ENCODE measurements at places on chromosomes 11 and 22.

DNA sequence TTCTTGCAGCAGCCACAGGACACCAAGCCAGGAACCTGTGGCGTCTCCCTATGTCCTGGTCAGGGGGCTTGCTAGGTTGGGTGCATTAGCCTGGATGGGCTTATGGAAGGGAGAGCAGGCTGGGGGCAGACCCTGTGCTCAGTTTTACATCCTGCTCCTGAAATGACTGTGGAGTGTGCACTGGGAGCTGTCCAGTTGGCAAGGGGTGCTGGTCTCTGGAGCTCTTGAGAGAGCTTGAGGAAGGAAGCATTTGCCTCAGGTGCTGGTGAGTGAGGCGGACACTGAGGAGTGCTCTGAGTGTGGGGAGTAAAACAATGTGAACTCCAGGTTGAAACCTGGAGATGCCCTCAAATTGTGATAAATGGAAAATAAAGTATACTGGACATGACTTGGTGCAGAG lies 3.4 kb downstream of the SCGB1D4 start:
- DNase-seq = no peak

- no peak for DNase-seq
These were observed 1125.0 kb downstream of the BRD1 start for GRCh38 chr22:48702573-48703264.

GRCh38 chr11:72331761-72332160 lies 87.8 kb upstream of the PHOX2A start:
- no peak for DNase-seq

GRCh38 chr22:38303974-38304373 lies 13.3 kb downstream of the CSNK1E start:
- no peak for DNase-seq

DNA sequence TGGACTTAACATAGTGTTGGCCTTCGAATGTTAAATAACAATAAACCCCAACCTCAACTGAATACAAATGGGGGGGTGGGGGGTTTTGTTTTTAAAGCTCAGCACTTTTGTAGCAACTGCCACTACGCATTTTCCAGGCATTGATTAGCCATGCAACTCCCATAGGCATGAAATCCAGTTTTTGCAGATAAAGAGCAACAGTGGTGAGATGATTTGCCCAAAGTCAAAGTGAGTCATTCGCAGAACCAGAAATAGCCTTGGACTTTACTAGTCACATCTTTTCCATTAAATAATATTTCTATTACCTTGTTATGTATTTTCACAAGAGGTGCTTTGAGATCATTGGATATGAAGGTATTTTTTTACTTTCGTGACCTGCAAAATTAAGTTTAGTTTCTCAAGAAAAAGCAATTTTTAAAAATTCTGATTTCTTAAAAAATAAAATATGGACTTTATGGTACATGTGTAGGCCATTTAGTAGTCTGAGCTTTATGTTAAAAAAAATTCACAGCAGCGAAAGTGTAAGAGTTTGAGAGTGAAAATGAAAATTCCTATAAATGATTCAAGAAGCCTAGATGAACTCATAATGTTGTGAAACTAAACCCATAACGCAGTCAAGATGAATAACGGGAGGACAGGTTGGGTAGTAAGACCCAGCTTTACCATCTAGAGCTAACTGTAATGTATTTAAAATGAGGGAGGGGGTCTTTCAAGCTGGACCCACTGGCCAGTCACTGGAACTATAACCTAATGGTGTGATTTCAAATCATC lies 1.9 kb upstream of the PHF21A start:
- DNase-seq = no peak

GRCh38 chr11:66476173-66476840 lies 3.9 kb upstream of the DPP3 start:
- DNase-seq = no peak

GRCh38 chr11:93686812-93687211 lies 25.3 kb downstream of the CEP295 start:
- DNase-seq = no peak

GRCh38 chr11:3074912-3075589 lies 17.8 kb upstream of the CARS1 start:
- no peak for DNase-seq

Measured in activated T-cell treated with anti-CD3 and anti-CD28 coated beads for 4 hours (primary cell).